ENCODE measurements at places on chromosomes 4 and X.

- no peak for DNase-seq
Measured at GRCh38 chr4:76831711-76832373, 66.1 kb downstream of the SOWAHB start.

DNA sequence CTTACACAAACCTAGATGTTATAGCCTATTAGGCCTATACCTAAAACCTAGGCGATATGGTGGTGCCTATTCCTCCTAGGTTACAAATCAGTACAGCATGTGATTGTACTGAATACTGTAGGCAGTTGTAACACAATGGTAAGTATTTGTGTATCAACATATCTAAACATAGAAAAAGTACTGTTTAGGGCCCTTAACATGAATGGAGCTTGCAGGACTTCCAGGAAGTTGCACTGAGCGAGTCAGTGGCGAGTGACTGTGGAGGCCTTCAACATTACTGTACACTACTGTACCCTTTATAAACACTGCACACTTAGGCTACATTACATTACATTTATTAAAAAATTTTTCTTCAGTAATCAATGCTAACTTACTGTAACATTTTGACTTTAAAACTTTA, 37.8 kb downstream of the WWC2 start:
- DNase-seq, result no peak

DNA sequence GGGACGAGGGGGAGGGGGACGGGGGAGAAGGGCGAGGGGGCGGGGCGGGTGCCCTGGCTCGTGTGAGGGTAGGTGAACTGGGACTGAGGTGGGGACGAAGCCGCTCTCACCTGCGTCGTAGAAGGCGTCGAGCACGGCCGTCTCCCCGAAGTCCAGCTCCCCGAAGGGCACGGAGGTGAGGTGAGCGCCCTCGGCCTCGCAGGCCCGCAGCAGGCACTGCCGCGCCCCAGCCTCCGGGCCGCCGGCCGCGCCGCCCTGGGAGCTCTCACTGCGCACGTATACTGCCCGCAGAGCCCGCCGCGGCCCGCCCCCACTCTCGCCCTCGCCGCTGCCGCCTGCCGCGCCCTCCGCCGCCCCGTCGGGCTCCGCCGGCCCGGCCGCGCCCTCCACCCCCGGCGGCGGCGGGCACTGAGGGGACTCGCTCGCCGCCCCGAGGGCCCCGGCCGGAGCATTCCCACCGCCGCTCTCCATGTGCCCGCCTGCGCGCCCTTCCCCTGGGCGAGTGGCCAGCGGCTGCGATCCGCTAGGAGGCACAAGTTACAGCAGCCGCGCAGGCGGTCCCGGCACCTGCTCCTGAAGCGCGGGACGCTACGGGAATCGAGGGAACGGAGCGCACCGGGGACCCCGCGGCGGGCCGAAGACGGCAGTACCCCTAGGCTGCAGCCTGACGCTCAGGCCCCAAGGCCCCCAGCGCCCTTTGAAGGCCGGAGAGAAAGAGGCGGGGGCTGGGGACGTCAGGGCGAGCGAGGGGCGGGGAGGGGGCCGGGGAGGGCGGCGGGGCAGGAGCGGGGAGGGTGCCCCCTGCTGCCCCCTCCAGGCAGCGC, at the start of gene MAP3K15:
Gene MAP3K15, minus strand, starts transcription at position 718 of the 824 bp plus-strand sequence. Its CDS starts 247 bp downstream, at position 471.
- no peak for DNase-seq

DNA sequence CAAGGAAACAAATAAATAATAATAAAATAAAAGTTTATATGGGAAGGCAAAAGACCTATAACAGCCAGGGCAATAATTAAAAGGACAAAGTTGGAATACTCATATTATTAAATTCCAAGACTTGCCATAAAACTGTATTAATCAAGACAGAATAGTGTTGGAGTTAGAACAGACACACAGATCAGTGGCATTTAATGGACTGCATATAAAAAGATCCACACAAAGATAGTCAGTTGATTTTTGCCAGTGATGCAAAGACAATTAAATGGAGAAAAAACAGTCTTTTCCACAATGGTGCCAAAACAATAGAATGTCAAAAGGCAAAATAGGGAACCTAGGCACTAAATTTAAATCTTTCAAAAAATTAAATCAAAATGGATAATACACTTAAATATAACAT, 587.1 kb upstream of the GRIA3 start:
- DNase-seq, result no peak

- no peak for DNase-seq
Measured at GRCh38 chr4:16838226-16838875, 60.1 kb downstream of the LDB2 start.

- DNase-seq, result no peak
Measured at GRCh38 chr4:100285121-100285520, 94.9 kb upstream of the DDIT4L start.

DNA sequence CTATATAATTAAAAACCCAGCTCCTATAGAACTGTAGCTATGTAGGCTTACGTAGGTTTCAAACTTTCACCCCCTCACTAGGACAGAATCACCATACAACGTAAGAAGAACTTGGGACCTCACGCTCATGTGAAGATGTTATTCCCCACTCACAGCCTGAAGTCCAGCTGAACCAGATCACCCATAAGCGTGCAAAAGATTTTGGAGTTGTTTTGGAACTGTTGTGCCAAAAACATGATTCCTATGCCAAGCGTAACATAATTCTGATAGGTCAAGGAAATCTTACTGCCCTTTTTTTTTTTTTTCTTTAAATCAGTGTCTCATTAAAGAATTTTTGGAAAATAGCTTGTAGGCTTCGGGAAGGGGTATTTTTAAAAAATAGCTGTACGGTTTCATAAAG, 57.0 kb downstream of the LCORL start:
- DNase-seq, result no peak

- DNase-seq, result no peak
Measured at GRCh38 chr4:118682928-118683327, 2.3 kb upstream of the METTL14 start.

GRCh38 chrX:24167719-24168472, 18.4 kb downstream of the ZFX start:
- DNase-seq, result no peak

DNA sequence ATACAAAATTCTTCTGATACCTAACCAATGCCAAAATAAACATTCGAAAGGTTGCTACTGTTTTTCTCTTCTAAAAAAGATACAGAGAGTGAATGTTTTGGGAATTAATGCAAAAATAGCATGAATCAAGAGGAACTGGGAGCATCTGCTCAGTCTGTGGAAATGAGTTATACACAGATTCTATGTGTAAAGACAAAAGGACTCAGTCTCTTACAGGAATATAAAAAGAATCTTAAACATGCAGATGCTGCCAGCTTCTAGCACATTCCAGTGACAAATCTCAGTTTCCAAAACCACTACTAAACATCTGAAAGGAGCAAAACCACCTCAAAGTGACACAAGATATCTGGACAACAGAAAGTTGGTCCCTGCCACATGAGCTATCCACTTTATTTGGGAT, 55.0 kb downstream of the PAPSS1 start:
- DNase-seq, result no peak

Measured in DMS 273 treated with DMSO at 0.1 percent for 48 hours (cell line).